ENCODE measurements at places on chromosomes 7 and 10.

DNA sequence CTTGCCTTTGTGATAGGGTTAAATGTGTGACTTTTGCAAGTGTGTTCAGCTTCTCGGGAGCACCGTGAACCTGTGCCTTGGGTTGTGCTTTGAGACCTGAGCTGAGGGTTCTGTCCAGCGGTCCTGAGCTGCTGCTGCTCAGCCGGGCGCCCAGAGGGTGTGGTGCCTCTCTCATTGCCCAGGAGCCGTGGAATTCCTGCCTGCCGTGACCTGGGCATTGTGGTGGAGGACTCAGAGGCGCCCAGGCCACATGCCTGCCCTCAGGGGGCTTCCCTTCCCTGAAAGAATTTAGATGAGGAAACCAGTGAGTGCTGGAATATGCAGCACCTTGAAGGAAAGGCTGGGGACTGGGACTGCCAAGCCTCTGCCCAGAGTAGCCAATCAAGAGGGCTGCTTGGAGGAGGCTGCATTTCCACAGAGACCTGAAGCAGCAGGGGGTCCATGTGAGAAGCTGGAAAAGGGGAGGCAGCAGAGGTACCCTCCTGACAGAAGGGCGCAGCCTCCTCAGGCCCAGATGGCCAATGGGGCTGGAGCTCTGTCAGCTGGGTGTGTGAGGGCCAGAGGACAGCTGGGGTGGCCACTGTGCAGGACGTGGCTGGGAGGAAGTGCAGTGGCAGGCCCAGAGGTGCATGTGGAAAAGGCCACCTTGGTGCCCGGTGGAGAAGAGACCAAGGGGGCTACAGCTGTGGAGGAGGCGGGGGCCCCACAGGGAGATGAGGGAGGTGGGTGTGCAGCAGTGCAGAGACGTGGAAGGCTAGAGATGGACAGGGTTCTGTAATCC is 107.3 kb downstream of the NKX6-2 start:
- DNase-seq = no peak

- no peak for DNase-seq
Observed at GRCh38 chr7:77466450-77466849, 50.3 kb upstream of the GSAP start.

DNA sequence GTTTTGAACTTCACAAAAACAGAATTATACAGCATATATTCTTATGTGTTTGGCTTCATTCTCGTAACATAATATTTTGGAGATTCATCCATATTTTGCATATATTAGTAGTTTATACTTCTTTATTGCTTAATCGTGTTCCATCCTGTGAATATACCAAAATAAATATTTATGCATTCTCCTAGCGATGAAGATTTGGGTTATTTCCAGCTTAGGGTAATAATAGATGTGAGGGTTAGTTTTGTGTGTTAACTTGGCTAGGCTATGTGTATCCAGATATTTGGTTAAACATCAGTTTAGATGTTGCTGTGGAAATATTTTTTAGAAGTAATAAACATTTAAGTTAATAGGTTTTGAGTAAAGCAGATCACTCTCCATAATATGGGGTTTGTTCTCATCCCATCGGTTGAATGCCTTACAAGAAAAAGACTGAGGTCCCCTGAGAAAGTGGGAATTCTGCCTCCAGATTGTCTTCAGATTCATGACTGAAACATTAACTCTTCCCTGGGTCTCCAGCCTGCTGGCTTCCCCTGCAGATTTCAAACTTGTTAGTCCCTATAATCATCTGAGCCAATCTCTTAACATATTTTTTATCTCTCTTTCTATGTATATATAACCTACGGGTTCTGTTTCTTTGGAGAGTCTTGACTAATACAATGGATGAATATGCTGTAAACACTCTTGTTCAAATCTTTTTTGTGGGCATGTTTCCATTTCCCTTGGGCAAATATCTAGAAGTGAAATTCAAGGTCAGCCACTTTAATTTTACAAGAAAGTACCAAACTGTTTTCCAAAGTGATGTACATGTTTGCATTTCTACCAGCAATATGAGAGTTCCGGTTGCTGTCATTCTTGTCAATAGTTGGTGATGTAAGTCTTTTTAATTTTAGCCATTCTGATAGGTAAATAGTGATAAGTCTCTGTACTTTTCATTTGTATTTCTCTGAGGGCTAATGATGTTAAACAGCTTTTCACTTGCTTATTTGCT is 48.7 kb downstream of the PDK4 start:
- DNase-seq = no peak

- DNase-seq = no peak
Observed at GRCh38 chr7:1735262-1735661, 65.2 kb downstream of the ELFN1 start.

DNA sequence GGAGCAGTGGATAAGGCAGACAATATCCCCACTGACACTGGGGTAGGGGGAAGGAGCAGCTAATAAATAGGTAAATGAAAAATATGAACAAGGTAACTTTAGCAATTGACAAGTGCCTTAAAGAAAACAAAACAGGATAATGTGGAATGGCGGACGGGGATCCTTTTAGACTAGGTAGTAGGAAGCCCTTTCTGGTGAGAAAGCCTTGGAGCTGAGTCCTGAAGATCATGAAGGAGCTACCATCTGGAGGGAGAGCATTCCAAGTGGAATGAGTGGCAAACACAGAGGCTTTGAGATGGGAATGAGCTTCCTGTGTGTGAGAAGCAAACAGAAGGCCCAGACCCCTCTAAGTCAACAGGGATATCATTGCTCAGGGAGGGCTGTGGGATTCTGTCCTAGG is 16.0 kb upstream of the ATXN7L1 start:
- DNase-seq = no peak

DNA sequence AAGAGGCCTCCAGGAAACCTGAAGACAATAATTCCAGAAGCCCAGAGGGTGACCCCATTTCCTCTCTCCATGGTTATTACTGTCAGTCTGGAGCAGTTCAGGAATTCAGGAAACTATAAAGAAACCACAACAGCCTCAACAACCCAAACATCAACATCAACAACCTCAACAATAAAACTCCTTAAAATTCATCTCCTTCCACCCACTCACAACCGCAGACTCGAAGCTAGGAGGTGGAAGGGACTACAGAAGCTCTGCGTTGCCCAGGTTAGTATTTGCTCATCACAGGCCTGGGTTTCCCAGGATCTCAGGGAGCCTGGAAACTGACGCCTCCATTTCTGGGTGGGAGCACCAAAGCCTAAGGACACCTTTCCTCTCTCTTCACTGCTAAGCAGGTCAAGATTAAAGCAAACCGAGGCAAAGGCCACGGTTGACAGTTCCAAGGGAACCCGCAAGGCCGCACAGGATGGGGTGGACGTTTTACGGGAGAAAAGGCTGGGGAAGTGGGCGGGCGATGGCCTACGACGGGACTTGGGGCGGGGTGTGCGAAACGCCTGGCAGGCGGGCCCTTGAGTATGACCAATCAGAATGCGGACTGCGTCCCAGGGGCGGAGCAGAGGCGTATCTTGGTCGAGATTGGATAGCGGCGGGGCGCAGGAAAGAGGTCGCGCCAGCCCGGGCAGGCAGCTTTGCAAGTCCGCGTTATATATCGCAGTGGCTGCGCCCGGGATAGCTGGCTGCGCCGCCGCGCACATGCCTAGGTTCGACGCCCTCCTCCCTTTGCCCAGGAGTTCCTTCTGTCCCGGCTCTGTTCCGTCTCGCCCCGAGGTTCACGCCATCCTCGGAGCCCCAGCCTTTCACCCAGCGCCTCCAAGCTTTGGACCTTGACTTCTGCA is at the start of gene ELOVL3:
ELOVL3 (plus strand) TSS at position 654 of the 896 bp plus-strand sequence. CDS start 250 bp downstream, outside the sequence.
- peak; percentile 83 for DNase-seq

DNA sequence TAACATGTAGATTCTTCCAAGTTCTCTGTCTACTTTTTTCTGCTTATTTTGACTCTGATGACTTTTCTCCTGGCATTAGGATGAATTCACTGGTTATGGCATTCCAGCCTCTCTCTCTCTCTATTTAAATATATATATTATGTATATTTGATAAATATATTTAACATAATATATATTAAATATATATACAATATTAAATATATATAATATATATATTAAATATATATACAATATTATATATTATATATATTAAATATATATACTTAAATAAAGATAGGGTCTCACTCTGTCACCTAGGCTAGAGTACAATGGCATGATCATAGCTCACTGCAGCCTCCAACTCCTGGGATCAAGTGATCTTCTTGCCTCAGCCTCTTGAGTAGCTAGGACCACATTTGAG is 60.7 kb downstream of the ZNF783 start:
- no peak for DNase-seq

DNA sequence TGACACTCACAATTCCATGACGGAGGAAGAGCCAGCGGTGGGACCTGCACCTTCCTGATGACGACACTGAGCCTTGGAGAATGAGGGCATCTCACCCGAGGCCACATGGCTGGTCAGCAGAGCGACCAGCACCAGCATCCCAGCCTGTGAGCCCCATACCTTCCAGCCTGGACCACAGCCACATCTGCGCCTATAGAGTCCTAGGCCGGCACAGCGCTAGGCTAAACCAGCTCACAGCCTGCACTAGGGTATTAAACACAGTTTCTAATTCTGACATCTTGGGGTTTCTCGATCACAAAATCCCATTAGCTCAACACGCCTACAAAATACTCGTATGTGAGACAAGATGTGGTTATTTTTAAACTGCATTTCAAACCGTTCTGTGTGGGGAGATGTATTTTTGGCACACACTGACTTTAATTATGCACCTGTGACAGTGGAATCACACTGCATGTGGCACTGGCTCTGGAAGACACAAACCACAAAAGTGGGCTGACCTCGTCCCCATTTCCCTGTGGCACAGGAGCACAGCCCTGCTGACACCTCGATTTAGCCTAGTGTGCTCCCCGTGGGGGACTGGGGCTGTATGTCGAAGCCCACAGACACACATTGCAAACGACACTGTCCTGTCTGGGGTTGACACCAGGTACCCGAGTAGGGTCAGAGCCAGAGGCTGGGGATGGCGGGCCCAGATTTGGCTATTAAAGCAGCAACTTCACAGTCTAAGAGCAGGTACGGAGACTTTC is 32.5 kb downstream of the CPXM2 start:
- DNase-seq = no peak

GRCh38 chr10:7334642-7334964 is 76.2 kb downstream of the SFMBT2 start:
- DNase-seq = no peak

DNA sequence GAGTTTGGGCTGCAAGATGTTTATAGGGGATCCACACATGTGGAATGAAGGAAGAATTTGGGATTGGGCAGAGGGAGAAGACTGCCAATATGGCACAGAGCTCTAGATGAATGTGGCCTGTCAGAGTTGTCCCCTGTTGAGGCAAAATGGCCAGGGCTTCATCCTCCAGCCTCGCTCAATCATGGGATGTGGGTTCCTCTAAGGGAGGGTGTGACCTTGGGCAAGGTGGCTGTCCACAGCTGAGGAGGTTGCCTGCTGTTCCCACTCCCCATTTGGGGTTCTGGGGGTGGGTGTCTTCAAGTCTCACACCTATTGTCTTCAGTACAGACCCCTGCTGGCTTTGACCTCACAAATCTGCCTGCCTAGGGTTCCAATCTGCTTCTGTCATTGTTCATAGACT is 121.6 kb upstream of the FAM204A start:
- DNase-seq = no peak
